ENCODE measurements at places on chromosomes 6 and 20. TPM values are rescaled to one million over a fixed set of nuclear protein-coding genes. Genes with fewer than 3 reads are reported as not detected.

- no peak for DNase-seq
- H3K4me1 ChIP-seq: no peaks in the 10 kb centered on the region
- no peak overlapping the region for H3K27ac ChIP-seq
- no peaks in the 10 kb centered on the region for H3K27me3 ChIP-seq
- H3K36me3 ChIP-seq: no peaks in the 10 kb centered on the region
Observed at GRCh38 chr6:7273709-7274108, 39.3 kb downstream of the SSR1 start.

DNA sequence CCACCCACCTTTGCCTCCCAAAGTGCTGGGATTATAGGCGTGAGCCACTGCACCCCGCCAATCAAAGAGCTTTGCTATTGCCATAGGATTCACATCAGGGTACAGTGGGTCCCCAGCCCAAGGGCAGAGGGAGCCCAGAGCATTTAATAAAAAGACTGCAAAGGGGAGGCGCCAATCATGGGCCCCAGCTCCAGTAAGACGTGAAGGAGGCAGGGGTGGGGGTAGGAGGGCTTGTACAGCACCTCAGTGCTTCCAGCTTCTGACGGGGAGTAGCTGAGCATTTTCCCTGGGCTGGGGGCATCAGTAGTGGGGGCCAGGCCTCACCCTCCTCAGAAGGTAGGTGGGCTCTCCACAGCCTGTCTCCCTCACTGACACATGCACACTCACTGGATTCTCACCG lies 1.5 kb downstream of the ADA start:
- H3K4me3 ChIP-seq: no peak overlapping the region
- H3K4me1 ChIP-seq: peaks cover 8% of the 10 kb centered on the region
- no peak overlapping the region for H3K27ac ChIP-seq
- peaks cover 11% of the 10 kb centered on the region for H3K27me3 ChIP-seq

DNA sequence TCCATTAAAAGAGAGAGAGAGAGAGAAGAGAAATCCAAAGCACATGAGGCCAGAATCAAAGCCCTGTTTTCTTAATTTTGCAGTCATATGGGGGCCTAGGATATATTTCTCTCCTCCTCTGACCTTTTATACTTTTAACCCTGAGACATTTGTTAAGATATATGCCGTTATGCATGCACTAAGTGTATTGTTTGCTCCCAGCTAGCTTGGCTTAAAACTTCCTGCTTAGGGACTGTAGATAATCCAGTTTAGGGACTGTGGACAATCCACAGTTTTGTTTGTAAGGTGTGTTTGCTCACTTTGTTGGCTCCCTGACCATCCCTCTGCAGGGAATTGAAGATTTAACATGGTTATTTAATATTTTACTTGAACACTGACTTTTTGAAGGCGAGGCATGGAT lies 166.3 kb upstream of the TSHZ2 start:
- H3K4me3 ChIP-seq: no peak overlapping the region
- no peaks in the 10 kb centered on the region for H3K27me3 ChIP-seq
- H3K4me1 ChIP-seq: no peaks in the 10 kb centered on the region
- DNase-seq: no peak

DNA sequence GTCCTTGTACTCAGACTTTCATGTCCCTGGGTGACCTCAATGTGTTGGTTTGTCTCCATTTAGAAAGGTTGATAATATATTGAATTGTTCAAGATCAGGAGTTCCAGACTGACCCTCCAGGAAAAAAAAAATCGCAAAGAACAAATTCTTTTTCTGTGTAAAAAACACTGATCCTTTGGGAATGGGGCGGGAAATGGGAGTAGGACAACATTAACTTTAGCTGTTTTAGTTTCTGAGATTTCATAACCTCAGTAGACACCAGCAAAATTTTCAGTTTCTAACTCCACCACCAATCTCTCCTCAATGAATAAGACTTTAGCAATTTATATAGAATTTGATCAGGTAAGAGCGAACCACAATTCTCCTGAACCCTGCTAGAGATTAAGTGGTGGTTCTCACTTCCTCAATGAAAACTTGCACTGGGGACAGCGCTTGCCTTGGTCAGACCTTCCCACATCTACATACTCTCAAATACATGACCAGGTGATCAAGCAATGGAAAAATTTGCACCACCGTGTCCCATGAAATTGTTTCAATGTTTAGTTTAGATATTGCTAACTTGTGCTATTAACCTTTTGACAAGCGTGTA lies 231.2 kb upstream of the PLN start:
- no peak overlapping the region for H3K4me3 ChIP-seq
- peaks cover 14% of the 10 kb centered on the region for H3K4me1 ChIP-seq
- H3K27ac ChIP-seq: no peak overlapping the region
- no peaks in the 10 kb centered on the region for H3K36me3 ChIP-seq

- no peak overlapping the region for H3K4me3 ChIP-seq
- no peaks in the 10 kb centered on the region for H3K36me3 ChIP-seq
- no peak overlapping the region for H3K27ac ChIP-seq
Observed at GRCh38 chr6:108739496-108740330, 108.5 kb upstream of the ARMC2 start.

DNA sequence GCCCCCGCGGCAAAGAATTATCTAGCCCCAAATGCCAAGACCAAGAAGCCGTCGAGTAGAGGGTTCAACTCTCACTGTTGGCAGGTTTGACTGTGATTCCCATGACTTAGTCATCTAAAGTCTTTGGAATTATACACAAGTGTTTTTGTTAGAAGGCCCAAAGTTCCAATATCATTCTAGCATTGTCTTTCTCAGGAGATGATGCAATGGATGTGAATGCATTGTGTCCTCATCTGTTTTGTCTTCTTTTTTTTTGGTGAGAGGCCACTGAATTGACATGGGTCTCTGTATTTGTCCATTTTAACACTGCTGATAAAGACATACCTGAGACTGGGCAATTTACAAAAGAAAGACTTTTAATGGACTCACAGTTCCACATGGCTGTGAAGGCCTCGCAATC lies 290.5 kb upstream of the ZFP64 start:
- no peak for DNase-seq
- no peaks in the 10 kb centered on the region for H3K4me1 ChIP-seq
- no peak overlapping the region for H3K4me3 ChIP-seq
- no peaks in the 10 kb centered on the region for H3K27me3 ChIP-seq

- H3K36me3 ChIP-seq: peaks cover 6% of the 10 kb centered on the region
- no peak for DNase-seq
- no peak overlapping the region for H3K4me3 ChIP-seq
- H3K4me1 ChIP-seq: peaks cover 6% of the 10 kb centered on the region
- H3K27ac ChIP-seq: no peak overlapping the region
Observed at GRCh38 chr20:37308086-37309050, 18.9 kb downstream of the MANBAL start.

DNA sequence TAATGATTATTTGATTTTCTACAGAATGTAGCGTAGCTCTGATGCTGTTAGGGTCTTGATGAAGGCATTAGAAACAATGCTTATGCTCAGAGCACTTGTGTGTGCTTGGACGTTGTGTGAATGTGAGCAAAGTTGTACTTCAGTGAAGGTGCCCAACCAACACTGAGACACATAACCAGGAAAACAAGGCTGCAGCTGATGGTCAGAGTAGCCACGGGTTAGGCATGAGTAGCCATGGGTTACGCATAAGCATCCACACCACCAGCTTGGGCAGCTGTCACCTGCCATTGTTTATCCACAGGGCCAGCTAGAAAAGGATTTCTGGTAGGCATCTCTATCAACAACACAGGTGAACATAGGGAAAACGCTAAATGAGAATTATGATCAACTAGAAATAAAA lies 326.6 kb downstream of the NRN1 start:
- H3K4me1 ChIP-seq: no peaks in the 10 kb centered on the region
- H3K27me3 ChIP-seq: no peaks in the 10 kb centered on the region
- no peaks in the 10 kb centered on the region for H3K36me3 ChIP-seq

DNA sequence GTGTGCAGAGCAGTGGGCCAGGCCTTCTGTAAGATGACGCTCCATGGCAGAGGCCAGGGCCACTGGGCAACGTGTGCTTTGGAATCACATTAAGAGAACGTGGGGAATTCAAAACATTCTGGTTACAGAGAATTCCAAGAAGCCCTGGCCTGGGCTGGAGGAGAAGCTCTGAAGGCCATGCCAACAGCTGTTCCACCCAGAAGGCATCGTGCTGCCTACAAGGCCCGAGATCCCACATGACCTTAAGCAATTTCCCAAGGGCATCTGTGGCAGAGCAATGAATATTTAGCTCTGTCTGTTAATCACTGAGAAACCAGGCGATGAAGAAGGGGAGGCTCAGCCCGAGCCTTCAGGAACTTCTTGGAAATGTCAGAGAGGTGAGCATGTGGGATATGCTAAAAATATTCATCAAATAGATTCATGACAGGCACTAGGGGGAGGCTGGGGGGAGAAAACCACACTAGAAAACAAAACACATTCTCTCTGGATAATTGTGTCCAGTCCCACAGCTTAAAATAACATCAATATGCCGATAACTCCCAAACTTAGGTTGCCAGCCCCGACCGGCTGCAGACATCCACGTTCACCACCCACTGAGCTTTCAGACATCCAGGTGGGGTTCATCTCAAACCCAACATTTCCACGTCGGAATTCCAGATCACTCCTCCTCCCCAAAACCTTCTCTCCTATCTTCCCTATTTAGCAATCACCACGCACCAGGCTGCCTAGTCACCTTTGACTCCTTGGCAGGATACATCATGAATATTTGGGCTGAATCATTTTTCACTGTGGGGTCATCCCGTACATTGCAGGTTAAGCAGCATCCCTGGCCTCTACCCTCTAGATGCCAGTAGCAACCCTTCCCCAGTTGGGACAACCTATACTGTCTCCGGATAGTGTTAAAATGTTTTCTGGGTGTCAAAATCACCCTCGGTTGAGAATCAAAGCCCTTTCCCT lies 6.6 kb downstream of the SULF2 start:
- H3K4me1 ChIP-seq: no peaks in the 10 kb centered on the region
- H3K4me3 ChIP-seq: no peak overlapping the region
- H3K27me3 ChIP-seq: peaks cover 3% of the 10 kb centered on the region
- H3K27ac ChIP-seq: no peak overlapping the region
- DNase-seq: no peak

CLPSL1 gene
- not detected for total RNA-seq

ATXN1 gene
- total RNA-seq: 26.2 TPM
